ENCODE measurements at places on chromosomes 1 and 21. TPM values are rescaled to one million over a fixed set of nuclear protein-coding genes. Genes with fewer than 3 reads are reported as not detected.

MRAP gene
- total RNA-seq: not detected

GRCh38 chr1:150168960-150169601 lies 19.4 kb downstream of the PLEKHO1 start:
- no peak for DNase-seq

KIF14 gene
- 17.8 TPM for total RNA-seq

DNA sequence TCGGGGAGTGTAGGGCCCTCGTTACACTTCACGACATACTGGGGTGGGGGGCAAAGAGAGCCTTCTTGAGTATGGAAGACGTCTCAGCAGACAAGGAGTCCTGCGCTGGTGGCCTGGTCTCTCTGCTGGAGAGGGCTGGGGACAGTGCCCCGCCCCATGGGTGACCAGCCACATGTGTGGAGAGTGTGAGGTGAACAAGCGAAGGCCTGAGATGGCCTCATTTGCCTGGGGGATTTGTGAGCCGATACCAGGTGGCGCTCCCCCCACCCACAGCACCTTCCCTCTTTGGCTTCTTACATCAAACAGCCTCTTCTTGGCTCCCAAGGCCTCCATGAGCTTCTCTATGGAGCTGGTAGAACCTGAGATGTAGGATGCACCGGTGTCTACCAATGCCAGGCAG lies 4.0 kb upstream of the ETNK2 start:
- no peak for DNase-seq

GRCh38 chr1:17973694-17974093 lies 133.9 kb upstream of the IGSF21 start:
- no peak for DNase-seq

DNA sequence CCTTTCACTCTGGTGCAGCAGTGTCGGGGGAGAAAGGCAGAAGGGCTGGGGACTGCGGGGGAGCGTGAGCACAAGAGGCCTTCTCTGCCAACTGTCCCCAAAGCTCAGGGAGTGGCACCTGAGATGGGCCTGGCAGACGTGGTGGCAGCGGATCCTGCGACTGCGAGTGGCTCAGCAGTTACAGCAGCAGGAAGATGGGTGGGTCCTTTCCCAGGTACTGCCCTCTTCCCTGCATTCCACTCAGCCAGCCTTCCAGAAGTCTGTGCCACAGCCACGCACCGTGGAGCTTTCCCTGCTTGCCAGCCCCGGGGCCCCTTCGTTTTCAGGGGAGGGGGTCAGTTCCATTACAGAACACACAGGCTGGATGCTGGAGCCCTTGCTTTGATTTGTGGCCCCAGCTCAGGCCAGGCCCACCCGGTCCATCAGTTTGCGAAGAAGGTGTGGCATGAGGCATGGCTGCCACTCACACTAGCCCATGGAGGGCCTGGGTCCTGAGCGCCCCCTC lies 17.2 kb downstream of the MTHFR start:
- DNase-seq: no peak

DNA sequence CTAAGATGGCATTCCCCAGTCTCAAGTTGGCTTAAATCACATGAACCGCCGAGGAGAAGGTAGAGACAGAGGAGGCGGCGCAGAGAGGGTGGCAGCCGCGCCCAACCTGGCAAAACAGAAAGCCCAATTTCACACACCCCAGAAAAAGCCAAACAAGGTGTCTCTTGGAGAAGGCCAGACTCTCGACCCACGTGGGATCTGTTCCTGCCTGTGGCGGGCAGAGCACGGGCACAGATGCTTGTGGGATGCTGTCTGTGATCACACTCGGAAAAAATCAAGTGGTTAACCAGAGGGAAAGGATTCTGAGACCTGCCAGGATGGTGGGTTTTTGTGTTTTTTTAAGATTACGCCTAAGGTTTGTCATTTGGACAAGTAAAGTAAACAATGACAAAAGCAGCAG lies 80.7 kb downstream of the MRPL37 start:
- DNase-seq: no peak

DNA sequence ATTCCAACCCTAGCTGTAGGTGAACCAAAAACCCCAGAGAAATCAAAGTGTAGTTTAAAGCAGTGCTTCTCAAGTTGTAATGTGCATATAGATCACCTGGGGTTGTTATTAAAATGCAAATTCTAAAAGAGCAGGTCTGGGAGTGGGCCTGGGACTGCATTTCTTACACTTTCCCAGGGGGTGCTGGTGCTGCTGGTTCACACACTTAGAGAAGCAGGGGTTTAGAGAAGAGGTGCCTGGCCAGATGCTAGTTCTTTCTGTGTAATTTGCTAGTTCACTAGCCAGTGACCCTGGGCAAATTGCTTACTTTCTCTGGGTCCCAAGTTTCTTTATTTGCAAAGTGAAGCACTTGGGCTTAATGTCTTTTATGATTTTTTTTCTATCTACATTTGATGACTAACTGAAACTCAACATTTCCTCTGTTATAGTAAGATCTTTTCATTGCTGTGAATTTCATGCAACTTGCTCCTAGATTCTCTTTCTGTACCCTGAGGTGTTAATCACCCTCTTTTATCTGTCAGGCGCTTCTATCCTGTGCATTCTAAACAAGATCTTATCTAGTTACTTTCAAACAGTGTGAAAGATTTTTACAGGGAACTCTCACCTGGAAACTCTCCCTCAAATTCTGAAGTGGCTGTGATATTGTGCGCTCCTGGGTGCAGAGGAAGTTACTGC lies 141.9 kb upstream of the UBE2U start:
- no peak for DNase-seq

GRCh38 chr1:21117597-21118001 lies 59.1 kb downstream of the EIF4G3 start:
- DNase-seq: no peak

DNA sequence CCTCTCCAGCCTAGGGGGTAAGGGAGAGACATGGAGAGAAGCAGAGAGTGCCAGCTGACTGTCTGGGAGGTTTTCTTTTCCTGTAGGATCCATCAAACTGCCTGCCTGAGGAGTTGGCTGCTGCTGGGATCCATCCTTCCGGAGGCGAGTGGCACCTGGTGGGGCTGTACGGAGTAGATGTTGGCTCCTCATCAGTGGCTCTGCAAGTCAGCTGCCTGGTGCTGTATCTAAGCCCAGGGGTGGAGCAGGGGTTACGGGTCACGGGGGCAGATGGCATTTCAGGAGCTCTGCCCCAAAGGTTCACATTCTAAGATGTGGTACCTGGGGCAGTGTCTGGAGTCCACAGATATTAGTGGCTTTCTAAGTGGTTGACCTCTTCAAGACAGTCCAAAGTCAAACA lies 128.0 kb downstream of the ACTL8 start:
- DNase-seq: no peak

- peak; percentile 91 for DNase-seq
These were observed 1.0 kb upstream of the S100A2 start for GRCh38 chr1:153566414-153567371.

GRCh38 chr1:236143104-236143948 lies 987 bp downstream of the GPR137B start:
- no peak for DNase-seq

NPPB gene
- total RNA-seq: not detected

MAN1C1 gene
- total RNA-seq: 15.3 TPM

DNA sequence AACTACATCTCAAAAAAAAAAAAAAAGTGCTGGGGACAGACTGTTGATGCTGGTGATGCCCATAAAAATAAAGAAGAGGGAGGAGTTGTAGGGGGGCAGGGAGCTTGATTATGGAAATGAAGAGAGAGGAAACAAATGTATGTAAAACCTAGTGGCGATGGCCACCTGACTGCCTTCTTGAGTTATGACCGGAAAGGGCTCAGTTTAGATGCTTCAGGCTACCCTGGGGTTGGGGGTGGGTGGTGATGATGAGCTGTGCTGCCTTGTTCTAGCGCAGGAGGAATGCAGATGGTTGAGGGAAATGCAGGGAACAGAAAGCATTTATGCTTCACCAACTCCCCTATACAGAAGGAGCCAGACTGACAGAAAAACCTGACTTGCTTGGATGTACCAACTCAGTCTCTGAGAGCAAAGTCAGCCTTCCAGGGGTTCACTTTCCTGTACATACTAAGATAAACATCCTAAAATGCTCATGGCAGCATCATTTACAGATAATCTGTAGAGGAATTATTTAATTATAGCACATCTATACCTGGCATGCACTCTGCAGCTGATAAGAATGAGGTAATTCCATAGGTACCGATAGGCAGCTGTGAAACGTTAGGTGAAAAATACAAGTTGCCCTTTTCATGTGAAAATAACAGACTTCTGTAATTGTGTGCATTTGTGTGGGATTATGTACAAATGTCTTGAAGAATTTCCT lies 8.0 kb upstream of the BCAR3 start:
- no peak for DNase-seq

DNA sequence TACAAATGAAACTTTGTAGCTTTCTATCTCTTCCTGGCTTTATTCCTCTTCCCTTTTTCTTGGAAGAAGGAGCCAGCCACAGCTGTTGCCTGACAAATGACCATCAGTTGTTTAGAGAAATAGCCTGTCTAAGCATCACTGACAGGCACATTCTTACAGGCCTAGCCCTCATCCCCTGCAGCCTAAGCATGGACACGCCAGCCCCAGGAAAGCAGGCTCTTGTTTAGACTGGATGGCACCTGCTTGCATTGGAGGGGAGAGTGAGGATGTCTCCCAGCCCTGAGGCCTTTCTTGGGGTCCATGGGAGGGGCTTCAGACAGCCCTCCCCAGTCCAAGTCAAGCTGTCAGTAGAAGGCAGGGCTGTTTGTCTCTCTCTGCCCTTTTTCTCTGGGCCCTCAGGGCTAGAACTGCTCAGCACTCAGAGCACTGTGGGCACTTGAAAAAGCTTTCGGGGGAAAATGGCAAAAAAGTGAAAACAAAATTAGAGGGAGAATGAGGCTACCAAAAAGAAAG lies 282.5 kb upstream of the PLXNA2 start:
- no peak for DNase-seq

DNA sequence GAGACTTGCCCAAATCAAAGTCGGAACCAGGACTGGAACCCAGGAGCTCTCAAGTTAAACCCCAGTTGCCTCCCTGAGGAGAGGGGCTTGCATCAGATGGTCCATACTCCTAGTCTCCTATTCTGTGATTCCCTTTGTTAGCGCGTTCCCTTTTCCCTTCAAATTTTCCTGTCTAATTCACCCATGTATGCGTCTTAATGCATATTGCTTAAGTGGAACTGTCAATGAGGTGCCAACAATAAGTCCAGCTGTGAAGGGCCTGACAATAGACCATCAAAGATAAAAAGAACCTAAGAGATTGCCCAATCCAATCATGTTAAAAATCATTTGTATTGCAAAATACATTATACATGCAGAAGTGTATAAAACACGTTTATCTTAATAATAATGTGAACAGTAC lies 634 bp upstream of the SPATA6 start:
- DNase-seq: no peak

- DNase-seq: no peak
These were observed 114.3 kb upstream of the RAVER2 start for GRCh38 chr1:64630611-64631010.
